ENCODE measurements at places on chromosomes 7 and 10.

GRCh38 chr10:47456079-47456785 lies 27.7 kb downstream of the ANXA8 start:
- DNase-seq: no peak

DNA sequence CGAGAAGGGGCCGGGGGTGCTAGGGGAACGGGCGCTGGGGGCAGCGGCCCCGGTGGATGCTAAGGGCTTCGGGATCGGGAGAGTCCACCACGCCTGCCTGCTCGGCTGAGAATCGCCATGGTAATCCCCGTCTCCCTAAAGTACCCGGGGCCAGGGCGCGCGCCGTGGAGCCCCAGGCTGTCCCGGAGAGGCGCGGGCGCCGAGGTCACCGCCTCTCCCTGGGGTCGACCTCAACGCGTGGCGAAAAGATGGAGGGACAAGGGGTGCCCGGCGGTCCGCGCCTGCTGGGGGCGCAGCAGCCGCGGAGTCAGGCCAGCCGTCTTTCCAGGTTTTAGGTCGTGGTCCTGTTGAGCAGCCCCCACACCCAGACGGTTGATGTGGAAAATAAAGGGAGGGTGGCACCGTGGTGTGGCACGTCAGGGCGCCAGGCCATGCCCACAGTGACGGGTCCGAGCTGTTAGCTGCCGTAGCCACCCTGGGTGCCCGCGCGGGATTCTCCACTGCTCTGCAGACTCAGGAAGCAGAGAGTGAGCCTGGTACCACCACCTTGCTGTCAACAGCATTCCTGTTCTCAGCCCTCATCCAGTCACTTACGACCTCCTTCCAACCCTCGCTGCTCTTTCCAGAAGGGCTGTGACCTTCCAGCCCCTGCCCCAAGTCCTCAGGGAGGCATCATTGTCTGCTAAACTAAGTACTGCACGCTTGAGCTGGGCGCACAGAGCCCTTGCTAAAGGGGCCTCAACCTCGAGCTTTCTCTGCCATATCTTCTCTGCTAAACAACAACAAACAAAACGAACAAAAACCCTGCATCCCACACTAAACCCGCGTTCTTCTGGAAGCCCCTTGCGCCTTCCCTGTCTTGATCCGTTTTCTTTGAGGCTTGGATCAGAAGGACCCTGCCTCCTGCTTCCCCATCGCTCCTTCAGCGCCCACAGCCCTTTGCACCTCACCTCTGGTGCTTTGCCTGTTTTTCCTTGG lies 666 bp downstream of the SMKR1 start:
- DNase-seq: no peak

GRCh38 chr7:41334071-41334862 lies 368.6 kb downstream of the INHBA start:
- no peak for DNase-seq

- DNase-seq: no peak
These were observed 40.8 kb downstream of the VOPP1 start for GRCh38 chr7:55531536-55531935.

DNA sequence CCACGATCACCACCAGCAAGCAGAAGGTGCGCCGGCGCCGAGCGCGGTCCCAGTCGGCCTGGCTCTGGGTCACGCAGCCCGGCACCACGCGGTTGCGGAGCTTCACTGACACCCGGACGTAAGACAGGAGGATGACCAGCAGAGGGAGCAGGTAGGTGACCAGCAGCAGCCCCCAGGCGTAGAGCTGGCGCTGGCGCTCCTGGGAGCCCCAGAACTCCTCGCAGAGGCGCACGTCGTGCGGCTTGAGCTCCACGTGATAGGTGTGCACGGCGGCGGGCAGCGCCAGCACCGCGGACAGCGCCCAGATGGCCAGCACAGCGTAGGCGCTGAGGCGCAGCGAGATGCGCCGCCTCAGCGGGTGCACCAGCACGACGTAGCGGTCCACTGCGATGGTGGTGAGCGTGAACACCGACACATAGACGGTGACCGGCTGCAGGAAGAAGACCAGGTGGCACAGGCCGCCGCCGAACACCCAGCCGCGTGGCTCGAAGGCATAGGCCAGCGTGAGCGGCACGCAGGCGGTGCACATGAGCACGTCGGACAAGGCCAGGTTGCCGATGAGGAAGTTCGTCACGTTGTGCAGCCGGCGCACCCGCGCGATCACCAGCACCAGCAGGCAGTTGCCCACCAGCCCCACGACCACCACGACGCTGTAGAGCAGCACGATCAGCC lies 920 bp downstream of the PRLHR start:
- no peak for DNase-seq

DNA sequence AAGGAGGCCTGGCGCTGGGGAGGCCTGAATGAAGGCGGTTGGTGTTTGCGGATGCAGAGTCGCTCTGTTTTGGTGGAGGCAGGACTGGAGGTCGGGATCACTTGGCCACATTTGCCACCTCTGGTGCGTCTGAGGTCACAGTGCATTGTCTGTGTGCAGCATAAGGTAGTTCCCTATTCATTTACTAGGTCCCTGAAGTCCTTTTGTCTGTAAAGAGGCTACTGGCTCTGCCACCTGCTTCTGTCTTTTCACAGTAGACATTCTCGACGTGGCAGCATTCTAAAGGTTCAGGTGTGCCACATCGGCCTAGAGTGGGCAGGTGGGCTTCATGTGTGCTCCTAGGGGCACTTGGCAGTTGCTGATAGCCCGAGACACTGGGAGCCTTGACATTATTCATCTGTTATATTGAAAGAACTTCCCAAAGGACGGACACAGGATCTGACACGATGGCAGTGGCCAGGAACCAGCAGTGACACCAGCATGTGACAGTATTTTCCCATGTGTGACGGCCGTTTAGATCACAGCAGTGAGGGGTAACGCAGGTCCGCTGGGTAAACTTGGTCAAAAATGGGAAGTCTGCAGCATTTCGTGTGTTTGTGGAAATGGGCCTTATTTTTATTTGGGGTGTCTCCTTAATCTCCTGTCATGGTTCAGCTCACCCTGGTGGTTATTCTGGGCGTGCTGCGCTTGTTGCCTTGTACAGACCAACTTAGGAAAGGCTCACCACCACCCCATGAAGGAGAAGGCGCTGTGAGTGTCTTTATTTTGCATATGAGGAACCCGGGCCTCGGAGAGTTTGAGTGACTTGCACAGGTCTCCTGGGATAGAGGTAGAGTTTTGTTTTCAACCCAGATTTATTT lies 5.9 kb downstream of the MGMT start:
- DNase-seq: no peak

Data from CMK (cell line).